ENCODE measurements at places on chromosomes 11 and 22.

- peak; percentile 50 for DNase-seq
Observed at GRCh38 chr22:37802310-37803194, 5.2 kb upstream of the GCAT start.

GRCh38 chr22:43811777-43812148, 342 bp downstream of the EFCAB6 start:
- no peak for DNase-seq

DNA sequence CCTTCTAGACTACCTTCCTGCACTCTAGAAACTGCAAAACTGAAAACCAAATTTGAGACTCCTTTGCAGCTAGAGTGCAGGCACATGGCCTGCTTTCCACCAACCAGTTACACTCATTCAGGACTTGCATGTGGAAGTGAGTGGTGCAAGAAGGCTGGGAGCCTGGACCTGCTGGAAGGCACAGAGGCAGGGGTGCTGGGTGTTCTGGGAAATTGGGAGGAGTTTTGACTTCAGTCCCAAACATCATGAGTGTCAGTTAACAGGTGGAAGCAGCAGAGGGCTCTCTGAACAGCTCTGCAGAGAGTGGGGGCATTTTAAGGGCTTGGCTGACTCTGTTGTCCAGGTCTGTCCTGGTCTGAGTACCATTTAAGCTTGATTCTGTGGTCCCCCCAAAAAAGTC, 49.3 kb upstream of the SYT13 start:
- DNase-seq: no peak

- no peak for DNase-seq
Observed at GRCh38 chr11:115499241-115499799, 4.9 kb downstream of the CADM1 start.

GRCh38 chr11:134800826-134801225, 388.8 kb upstream of the B3GAT1 start:
- no peak for DNase-seq

- DNase-seq: no peak
Observed at GRCh38 chr11:119470317-119471291, 47.6 kb upstream of the THY1 start.

GRCh38 chr11:133107136-133107535, 425.2 kb downstream of the OPCML start:
- no peak for DNase-seq

DNA sequence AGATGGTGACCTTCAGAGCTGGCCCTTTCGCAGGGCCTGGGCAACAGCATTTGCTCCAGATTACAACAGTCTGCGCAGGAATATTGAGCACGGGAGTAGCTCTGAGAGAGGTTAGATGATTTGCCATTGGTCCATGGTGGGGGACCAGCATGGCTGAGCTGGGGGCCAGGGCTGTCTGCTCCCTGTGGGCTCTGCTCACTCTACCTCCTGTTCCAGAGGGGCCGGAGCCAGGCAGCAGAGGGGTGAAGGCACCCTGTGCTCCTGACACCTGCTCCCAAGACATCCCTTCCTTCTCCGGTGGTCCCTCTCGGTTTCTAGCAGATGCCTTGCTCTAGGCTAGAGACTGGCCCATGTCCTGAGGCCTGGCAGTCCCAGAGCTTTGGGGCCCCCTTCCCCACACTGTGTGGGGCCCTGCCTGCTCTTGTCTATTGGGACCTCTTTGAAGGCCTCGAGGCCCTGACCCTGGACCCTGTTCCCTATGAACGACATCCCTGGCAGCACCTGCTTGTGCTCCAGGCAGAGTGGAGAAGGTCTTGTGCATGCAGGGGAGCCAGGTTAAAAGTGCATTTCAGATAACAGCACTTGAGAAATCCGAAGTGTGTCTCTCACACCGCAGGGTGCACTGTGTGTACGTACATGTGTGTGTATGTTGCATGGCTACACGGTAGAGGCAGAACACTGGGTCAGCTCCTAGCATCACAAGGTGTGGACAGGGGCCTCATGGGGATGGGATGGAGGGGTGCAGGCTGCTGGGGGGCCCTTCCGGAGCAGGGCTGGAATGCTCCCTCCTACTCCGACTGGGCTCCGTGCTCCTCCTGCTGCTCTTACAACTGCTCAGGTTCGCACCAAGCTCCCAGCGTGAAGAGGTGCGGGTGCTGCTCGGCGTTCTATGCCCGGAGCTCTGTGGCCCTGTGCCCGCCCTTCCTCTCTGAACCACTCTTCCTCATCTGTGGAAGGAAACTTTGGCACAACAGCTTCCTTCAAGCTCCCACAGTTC, 123.3 kb upstream of the B3GAT1 start:
- no peak for DNase-seq

DNA sequence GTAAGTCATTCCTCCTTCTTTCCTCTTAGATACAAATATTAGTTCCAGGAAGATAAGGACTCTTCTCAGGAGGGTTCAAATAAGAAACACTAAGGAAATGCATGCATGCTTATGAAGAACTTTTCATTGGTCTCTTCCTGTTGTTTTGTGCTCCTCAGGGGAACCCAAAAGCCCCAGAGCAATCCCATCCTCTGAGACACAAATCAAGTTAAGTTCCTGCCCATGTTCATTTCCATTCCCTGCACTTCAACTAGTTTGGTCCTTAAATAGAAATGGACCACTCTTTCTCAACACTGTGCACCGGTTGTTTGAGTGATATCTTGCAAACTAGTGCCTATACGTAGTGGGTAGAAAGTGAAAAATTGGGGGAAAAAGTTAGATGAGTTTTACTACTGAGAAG, at the start of gene OR10G4:
OR10G4 (plus strand) TSS at position 301 of the 400 bp plus-strand sequence. CDS start 2,578 bp downstream, outside the sequence.
- DNase-seq: no peak

DNA sequence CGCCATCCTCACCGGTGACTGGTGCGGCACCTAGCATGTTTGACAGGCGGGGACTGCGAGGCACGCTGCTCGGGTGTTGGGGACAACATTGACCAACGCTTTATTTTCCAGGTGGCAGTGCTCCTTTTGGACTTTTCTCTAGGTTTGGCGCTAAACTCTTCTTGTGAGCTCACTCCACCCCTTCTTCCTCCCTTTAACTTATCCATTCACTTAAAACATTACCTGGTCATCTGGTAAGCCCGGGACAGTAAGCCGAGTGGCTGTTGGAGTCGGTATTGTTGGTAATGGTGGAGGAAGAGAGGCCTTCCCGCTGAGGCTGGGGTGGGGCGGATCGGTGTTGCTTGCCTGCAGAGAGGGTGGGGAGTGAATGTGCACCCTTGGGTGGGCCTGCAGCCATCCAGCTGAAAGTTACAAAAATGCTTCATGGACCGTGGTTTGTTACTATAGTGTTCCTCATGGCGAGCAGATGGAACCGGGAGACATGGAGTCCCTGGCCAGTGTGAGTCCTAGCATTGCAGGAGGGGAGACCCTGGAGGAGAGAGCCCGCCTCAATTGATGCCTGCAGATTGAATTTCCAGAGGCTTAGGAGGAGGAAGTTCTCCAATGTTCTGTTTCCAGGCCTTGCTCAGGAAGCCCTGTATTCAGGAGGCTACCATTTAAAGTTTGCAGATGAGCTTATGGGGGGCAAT, 1.1 kb downstream of the NEAT1 start:
- DNase-seq: no peak

GRCh38 chr22:23065069-23065451, 5.3 kb upstream of the GNAZ start:
- DNase-seq: peak; percentile 57

DNA sequence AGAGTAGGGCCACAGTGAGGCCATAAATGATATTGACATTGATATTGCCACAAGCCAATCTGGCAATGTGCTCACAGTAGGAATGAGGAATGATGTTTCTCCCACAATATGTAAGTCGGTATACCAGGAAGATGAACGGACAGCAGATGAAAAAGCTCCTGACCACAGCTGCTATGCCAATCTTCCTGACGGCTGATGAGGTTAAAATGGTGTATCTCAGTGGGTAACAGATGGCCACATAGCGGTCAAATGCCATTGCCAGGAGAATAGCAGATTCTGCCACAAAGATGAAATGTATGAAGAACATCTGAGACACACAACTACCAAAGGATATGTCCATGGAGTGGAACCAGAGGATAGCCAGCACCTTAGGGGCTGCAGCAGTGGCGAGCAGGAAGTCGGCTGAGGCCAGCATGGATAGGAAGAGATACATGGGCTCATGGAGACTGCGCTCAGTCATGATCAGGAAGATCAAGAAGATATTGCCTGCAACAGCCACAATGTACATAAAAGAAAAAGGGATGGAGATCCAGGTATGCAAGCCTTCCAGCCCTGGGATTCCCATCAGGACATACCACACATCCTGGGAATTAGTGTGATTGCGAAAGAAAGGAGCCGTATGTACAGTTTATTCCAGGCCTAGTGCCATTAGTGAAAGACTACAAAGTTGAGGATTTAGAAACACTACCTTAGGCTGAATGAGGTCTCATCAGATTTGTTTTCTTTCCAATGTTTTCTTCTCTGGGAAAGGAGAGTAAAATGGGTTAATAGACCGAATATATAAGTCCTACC, 22.2 kb downstream of the OR51V1 start:
- DNase-seq: no peak
